ENCODE measurements at places on chromosomes 2 and 18.

GRCh38 chr2:169110916-169111315, 41.6 kb downstream of the DHRS9 start:
- no peak for DNase-seq

DNA sequence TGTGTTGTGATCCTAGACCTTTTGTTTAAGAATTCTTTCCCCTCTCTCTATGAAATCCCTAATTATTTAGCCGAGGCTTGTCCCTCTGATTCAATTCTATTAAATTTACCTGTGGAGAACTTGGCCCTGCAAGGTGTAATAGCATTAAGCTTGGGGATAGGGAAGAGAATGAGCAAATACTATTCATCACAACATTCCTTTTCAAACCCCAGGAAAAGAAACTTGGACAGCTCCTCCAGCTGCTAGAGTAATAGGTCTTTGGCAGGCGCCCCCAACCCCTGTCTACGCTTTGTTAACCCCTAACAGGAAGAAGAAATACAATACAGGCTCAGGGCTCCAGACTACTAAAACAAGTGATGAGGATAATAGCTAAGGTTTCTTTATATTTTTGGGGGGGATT, 957.0 kb downstream of the CPS1 start:
- DNase-seq: no peak

- DNase-seq: no peak
Observed at GRCh38 chr2:212337486-212338343, 200.9 kb downstream of the ERBB4 start.

- no peak for DNase-seq
Observed at GRCh38 chr2:17901246-17901645, 22.8 kb downstream of the KCNS3 start.

DNA sequence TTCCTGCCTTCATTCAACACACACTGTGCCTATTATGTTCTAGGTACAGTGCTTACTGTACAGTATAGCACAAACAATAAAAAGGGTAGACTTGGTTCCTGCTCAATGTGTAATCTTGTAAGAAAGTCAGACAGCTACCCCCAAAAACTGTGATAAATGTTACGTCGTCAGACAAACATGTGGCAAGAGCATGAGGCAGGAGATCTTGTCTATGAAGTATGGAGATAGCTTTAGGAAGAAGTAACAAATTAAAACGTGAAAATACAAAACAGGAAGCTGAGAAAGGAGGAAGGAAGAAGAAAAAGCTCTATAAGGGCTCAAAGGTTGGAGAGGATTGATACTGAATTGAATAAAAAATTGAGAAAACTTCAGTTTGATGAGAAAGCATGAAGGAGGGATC, 276.2 kb upstream of the HNRNPA3 start:
- no peak for DNase-seq

- no peak for DNase-seq
Observed at GRCh38 chr18:59706499-59706898, 9.3 kb upstream of the CCBE1 start.

DNA sequence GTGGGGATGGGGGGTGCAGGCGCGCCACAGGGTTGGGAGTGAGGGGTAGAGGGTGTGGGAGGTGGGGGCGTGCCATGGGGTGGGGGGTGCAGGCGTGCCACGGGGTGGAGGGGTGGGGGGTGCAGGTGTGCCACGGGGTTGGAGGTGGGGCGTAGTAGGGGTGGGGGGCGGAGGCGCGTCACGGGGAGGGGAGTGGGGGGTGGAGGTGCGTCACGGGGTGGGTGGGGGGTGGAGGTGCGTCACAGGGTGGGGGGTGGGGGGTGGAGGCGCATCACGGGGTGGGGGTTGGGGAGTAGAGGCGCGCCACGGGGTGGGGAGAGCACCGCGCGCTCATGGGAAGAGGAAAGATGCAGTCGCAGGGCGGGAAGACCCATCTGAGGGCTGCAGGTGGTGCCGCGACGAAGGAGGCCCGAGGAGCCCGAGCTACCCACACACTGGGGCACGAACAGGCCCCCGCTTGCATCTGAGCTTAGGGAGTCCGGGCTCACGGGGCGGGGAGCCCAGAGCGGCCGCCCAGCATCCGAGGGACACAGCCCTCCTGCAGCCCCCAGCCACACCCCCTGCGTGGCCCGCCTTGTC, 37.5 kb downstream of the SNED1 start:
- no peak for DNase-seq

DNA sequence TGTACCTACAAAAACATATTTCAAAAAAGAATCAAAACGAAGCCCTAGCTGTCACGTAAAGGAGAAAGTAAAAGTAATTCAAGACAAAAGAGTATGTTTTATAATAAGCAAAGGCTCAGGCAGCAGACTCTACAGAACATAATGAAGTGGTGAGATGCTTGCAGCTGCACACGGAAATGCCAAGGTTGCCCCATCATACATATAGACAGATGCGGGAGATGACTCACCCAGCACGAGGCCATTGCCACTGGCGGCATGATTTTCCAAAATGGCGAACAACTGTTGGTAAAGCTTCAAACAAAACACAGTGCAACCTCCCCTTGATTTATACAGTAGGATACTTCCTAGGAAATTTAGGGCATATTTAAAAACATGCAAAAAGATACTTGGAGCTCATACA, 26.0 kb upstream of the C1QL2 start:
- no peak for DNase-seq

- no peak for DNase-seq
Observed at GRCh38 chr2:47486841-47487497, 84.0 kb downstream of the MSH2 start.

GRCh38 chr18:9561759-9562158, 52.6 kb downstream of the PPP4R1 start:
- DNase-seq: no peak

DNA sequence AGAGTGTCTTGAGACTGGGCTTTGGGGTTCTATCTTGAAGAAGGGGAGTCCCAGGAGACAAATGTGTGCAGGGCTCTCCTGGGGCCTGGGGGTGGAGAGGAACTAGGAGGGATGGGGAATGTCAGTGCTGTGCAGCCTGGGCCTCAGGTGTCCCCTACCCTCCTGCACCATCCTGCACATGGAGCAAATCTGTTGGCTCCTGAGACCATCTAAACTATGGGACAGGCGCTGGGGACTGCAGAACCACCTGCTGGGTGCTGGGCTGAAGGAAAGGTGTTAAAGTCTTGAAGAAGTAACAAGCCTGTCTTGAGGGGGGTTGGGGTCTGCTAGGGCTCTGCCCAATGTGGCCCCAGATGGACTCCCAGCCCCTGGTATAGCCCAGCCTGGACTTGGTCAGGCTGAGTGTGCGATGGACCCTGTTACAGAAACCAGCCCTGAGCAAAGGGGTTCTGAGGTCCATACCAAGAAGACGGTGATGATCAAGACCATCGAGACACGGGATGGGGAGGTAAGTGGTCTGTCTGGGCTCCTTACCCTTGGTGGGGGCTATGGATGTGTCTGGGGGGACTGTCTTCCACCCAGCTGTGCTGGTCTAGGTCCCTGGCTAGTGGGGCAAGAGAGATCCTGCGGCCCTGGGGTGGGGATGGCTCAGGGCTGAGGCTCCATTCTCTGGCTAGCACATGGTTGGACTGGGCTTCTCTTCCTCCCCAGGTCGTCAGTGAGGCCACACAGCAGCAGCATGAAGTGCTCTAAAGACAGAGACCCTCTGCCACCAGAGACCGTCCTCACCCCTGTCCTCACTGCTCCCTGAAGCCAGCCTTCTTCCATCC, 7.3 kb downstream of the DES start:
- DNase-seq: no peak

- no peak for DNase-seq
Observed at GRCh38 chr2:235811446-235812184, 317.8 kb downstream of the AGAP1 start.

DNA sequence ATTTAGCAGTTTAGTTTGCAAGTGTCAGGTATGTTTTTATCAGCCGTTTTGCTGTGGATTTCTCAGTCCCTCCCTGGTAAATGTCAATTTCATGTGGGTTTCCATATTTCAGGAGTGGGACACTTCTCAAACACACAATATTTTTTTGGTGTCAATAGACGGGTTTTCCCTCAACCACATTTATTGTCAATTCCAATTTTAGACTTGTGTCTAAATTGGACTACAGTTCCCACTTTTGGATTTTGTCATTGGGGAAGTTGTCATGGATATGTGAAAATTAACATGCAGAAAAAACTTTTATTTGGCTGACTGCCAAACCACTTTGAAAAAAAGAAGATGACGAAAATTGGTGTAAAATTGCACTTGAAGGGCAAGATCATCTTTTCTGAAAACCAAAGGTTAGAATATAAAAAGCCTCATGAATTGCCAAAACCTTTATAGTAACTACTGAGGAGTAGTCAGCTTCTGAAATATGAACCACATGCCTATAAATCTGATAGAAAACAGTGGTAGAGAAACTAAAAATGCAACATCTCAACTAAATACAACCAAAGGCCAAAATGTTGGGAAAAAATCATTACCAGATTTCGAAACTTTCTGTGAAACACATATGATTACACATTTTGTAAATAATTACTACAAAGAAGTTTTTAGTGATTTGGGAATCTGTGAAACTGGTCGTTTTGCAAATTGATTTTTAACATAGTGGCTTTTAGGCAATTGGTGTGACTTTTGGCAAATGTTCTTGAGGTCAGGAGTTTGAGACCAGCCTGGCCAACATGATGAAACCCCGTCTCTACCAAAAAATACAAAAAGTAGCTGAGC, 106.4 kb downstream of the BCL2L11 start:
- DNase-seq: no peak

- no peak for DNase-seq
Observed at GRCh38 chr2:241924909-241925250, 55.4 kb downstream of the RTP5 start.

DNA sequence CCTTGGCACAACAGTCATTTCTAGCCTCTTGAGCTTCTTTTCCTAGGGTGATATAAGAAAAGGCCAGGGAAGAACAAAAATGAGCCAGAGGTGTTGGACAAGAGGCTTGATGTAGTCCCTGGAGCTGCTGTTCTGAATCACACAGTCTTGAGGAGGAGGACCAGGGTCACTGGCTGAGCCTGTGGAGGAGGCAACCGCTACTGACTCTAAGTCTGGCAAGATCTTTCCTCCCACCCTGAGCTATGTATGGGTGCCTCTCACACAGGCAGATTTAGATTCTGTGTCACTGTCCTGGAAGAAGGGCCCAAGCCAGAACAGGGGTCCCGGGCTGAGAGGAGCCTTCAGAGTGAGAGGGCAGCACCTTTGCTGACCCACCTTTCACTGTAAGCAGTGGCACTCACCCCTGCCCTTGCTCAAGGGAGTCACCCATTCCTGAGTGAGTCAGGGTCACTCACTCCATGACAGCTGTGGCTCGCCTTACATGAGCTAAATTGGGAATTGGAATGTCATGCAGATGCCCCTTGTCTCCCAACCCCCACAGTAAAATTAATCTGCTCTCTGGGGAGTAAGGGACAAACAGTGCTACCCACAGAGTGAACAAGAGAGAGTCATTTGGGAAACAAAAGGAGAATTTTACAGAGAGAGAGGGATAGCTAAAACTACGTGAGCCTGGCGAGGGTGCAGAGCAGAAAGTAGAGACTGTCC, at the start of gene TRIM54:
Gene TRIM54, plus strand, starts transcription at position 575 of the 705 bp plus-strand sequence. CDS start 303 bp downstream, outside the sequence.
- no peak for DNase-seq

- no peak for DNase-seq
Observed at GRCh38 chr2:162929571-162929970, 91.0 kb upstream of the KCNH7 start.

- no peak for DNase-seq
Observed at GRCh38 chr2:180618570-180618969, 361.8 kb upstream of the UBE2E3 start.

- no peak for DNase-seq
Observed at GRCh38 chr18:49754866-49755265, 58.5 kb downstream of the ACAA2 start.

DNA sequence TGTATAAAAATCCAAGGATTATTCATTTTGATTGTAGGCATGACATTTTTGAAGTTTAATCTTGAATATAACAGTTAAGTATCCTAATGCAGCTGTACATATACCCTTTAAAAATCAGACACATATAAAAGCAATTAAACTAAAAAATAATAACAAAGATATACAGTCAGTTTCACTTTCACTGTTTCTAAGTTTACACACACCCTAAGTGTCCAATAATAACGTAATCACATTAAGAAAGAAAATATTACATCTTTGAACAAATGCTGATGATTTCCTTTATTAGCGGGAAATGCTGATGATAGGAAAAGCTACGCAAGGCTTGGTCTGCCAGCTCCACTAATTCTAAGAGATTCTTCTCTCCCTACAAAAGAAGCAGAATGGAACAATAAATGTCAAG, 38.8 kb downstream of the RTTN start:
- DNase-seq: no peak

- DNase-seq: no peak
Observed at GRCh38 chr2:74571058-74571457, 16.5 kb downstream of the DOK1 start.

GRCh38 chr2:20622296-20622686, 28.6 kb downstream of the HS1BP3 start:
- no peak for DNase-seq

DNA sequence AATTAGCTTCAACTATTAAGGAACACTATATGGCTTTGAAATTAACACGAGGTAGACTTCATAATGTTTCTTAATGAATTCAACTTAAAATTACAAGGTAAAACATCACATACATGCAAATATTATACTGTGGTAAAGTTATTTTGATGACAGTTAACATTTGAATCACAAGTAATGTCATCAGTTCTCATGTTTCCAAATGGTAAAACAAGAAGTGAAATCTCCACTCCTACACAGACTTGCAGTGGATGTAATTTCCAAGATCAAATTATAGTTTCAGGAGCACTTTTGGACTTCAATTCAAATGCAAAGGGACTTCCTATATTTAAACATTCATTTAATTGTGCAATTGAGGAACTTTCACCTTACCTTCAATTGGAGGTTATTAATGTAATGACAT, 39.1 kb downstream of the C18orf54 start:
- DNase-seq: no peak

DNA sequence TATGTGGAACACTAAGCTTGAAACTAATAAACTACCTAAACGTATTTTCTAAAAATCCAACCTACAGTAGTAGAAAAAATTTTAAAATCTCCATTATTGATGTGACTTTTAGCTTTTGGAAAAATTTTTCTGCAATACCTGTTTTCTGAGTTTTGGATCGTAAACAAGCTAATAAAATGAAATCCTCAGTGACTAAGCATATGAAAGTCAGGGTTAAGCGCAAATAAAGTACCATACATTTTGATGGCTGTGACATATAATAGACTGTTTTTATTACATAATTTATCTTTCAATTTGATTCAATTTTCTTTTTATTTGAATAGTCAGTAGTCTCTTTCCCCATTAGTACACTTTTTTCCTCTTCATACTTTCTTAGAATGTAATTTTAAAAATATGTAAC, 683.6 kb downstream of the NUP35 start:
- no peak for DNase-seq

DNA sequence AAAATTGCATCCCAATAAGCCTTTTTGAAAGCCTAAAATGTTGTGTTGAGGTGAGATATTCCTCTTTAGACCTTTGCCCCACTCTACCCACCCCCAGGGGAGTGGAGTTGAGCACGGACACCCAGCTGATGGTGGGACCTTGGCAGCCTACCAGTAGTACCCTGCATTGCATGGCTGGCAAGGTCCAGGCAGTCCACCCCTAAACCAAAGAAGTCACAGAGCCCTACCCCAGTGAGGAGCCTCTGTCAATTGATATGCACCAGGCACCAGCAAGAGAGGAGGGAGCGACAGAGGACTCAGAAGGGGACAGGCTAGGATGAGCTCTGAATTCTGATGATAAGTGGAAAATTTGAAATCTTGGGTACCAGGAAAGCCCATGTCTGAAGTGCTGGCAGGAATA, 38.6 kb downstream of the MARCO start:
- DNase-seq: no peak
